ENCODE measurements at places on chromosomes 13 and 19.
A peak's percentile ranks its signal among the peaks of the same experiment; 100 is the strongest.

DNA sequence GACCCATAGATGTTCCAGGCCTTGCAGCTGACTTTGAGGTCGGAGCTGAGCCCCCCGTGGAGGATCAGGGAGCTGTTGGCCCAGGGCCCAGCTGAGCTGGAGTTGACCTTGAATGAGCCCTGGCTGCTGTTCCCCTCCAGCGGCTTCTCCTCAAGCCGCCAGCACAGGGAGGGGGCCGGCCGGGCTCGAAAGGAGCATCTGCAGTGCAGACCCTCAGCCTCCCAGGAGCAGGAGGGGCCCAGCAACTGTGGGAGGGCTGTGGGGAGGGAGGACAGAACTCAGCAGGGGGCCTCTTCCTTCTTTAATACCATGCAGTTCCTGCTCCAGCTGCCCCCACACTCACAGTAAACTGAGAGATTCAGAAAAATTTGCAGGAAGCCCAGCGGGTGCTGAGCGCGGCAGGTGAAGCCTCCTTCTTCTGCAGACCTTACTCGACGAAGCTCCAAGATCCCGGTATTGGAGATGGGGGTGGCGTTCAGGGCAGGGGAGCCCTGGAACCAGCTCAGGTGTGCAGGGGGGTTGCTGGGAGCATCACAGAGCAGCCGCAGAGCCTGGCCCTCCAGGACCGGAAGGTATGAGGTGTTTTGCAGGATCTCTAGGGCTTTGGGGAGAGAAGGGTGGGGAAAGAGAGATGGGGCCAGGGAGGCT, 2.6 kb downstream of the SIGLEC5 start:
- DNase-seq = no peak

- DNase-seq = no peak
These were observed 33.4 kb downstream of the SPRY2 start for GRCh38 chr13:80307401-80307987.

- no peak for DNase-seq
These were observed 56.5 kb upstream of the HTR2A start for GRCh38 chr13:46953331-46953730.

DNA sequence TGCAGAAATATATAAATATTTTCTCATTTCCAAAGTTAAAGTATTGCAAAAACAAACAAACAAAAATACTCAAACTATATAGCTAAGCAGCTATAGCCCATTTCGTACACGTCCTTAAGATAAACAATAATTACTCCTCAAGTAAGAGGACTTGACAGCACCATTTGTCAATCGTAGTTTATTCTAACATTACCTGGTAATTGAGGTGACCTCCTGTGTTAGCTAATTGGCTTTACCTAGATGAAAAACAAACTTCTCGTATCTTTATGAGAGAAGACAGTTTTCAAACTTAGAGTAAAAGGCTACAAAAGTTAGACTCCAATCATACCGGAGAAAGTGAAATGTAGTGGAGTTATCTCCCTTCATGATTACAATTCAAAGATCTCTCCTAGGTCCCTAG, 1876.1 kb upstream of the PCDH20 start:
- DNase-seq = no peak

DNA sequence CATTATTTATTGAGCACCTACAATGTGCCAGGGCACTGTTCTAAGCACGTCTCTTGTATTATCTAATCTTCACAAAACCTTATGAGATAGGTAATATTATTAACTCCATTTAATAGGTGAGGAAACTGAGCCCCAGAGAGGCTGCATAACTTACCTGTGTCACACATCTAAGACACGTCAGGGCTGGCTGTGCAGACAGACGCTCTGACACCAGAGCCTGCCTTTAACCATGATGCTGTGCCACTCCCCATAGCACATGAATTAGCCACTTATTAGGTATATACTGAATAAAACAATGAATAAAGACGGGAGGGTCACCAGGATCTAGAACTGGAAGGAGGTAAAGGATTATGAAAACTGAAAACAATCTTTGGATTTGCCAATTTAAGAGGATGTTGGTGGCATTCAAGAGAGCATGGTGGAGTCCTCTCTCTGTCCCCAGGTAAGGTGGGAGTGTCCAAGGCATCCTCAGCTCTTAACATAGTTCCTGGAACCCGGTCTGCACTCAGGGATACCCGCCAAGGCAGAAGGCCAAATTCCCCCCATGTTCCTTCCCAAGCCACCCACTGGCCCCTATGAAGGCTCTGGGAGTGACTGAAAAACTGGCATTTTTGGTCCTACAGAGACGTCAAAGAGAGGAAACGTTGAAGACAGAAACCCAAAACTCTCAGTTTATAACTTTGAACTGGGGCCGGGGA, 479.7 kb downstream of the FOXO1 start:
- DNase-seq = no peak

- DNase-seq = peak; percentile 23
These were observed 322.8 kb upstream of the EDNRB start for GRCh38 chr13:78241278-78241919.
